Activated CD4-positive, alpha-beta T cell treated with anti-CD3 and anti-CD28 coated beads, Interleukin-2, amount 50 U/mL, for 48 hours (primary cell): ENCODE measurements at places on chromosomes 12 and 14.

- peak; percentile 69 for DNase-seq
Measured at GRCh38 chr12:94640134-94640928, 10.0 kb downstream of the TMCC3 start.

GRCh38 chr14:93246534-93246933 is 39.5 kb downstream of the UBR7 start:
- DNase-seq: no peak

DNA sequence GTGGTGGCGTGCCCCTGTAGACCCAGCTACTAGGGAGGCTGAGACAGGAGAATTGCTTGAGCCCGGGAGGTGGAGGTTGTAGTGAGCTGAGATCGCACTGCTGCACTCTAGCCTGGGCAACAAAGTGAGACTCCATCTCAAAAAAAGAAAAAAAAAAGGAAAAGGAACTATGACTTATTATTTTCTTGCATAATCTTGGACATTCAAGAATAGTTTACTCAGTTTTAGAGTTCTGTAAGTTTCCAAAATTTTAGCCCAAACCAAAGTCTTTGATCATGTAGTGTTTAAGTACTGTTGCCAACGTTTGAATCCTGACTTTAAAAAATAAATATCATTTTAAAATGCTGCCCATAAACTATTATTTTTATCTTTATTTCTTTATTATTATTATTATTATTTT is 6.2 kb downstream of the PSMA6 start:
- DNase-seq: no peak

GRCh38 chr14:26794731-26795130 is 196.9 kb upstream of the NOVA1 start:
- DNase-seq: no peak

DNA sequence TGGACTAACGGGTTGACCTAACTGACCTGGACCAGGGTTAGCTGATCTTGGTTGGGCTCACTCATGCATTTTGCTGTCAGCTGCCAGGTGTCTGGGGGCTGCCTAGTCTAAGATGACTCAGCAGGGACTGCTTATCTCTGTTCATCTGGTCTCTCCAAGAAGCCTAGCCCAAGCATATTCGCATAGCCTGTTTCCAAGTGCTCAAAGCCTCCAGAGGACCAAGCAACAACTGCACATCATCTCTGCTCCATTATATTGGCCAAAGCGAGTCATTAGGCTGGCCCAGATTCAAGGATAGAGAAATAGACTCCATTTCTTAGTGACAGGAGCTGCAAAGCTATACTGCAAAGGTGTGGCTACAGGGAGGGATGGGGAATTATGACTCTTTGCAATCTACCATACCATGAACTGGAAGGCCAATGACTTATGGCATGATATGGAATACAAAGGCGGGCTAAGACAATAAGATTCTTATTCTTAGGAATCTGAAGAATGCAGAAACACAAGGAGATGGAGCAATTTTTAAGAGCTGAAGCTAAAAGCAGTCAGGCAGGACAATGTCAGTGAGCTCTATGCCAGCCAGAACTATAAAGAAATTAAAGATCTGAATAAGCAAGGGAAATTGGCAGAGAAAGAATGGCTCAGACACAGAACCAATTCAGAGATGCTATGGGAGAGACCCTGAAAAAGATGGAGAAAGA is 194.6 kb upstream of the FSCB start:
- no peak for DNase-seq

- no peak for DNase-seq
Measured at GRCh38 chr12:7479771-7480170, 23.8 kb downstream of the CD163 start.

DNA sequence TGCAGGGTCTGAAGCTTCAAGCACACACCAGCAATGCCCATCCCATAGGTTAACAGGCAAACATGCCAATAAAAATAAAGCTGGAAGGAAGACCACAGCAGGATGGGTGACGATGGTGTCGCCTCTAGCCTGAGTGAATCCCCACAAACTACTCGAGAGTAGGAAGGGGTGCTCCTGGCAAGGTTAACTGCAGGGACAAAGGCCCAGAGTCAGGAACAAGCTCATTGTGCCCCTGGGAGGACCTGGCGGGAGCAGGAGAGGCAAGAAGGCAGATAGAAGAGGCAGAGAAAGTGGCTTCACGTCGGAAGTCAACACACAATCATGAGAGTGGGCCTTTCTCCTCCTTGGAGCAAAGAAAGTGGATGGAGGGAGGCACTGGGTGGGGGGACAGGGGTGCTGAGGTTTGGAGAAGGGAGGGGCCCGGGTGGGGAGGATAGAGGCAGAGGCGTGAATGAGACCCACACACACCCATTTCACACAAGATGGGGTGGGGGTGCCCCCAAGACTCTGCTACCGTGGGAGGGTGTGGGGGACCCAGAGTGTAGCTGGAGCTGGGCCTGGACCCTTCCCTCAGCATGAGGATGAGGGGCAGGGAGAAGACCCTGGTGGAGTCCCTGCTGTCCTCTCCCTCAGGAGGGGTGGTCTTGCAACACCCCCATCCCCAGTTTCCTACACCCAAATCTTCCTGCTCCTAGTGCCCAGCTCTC is 43.1 kb downstream of the DIO3 start:
- DNase-seq: no peak

GRCh38 chr12:103505371-103506236 is 9.8 kb upstream of the C12orf42 start:
- DNase-seq: peak; percentile 48
